ENCODE measurements at places on chromosomes 6 and 20. TPM values are rescaled to one million over a fixed set of nuclear protein-coding genes. Genes with fewer than 3 reads are reported as not detected.

GRCh38 chr20:62961310-62961783, 8.8 kb downstream of the SLC17A9 start:
- DNase-seq: no peak

DNA sequence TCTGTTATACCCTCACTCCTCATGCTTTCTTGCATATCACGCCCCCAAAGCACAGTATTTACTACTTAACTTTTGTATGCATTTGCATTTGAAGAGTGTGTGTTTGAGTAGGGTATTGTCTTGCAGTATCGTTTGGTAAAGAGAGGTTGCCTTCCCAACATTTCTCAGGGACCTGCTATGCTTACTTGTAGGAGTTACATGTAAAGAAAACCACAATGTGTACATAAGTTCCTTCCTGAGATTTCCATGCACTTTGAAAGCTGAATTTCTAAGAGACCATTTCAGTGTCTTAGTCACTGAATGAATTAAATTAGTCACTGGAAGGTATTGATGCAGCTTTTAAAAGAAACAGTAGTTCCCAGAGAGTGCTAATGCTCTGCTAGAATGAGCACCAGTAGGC, 159.3 kb upstream of the LAMA2 start:
- no peak for DNase-seq

DNA sequence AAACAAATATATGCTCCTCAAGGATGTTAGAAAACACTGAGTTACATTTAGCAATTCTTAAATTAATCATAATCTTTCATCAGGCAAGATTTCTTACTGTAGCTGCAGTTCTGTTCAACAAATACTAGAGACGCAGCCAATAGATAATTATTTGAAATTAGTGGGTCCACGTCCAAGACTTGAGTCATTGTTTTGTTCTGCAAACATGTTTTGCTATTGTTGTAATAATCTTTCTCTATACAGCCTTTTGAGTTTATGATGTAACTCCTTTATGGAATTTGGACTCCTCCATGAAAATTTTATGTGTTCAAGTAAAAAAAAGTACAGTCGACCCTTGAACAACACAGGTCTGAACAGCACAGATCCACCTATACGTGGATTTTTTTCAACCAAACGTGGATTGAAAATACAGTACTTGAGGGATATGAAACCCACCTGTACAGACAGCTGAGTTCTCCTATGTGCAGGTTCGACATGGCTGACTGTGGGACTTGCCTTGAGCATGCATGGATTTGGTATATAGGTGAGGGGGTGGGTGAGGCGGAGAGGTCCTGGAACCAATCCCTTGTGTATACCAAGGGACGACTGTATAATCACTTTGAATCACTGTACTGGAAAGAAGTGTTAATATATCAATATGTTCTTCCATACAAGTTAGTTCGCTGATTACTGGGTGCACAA, 41.3 kb upstream of the SLC22A16 start:
- DNase-seq: no peak

- no peak for DNase-seq
These were observed 23.6 kb downstream of the SLC35D3 start for GRCh38 chr6:136945711-136946121.

- no peak for DNase-seq
These were observed 25.1 kb upstream of the CCR6 start for GRCh38 chr6:167097770-167098169.

DNA sequence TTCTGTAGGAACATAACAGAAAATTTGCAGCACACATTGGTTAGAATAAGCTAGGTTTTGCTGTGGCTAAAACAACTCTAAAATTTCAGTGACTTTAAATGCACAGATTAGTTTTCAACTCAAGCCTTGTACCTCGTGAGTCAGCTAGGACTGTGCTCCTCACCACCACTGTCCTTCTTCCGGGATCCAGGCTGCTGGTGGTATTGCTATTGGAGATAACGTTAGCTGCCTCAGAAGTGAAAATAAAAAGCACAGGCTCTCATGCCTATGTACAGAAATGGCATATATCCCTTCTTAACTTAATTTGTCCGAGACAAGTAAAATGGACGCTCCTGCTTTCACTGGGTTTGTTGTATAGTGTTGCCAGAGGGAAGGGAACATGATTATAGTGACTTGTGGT, 931.1 kb upstream of the EYS start:
- DNase-seq: no peak

Gene GRM1
- not detected for total RNA-seq

- no peak for DNase-seq
These were observed 123.6 kb upstream of the SRSF6 start for GRCh38 chr20:43334080-43334479.

GRCh38 chr20:25549172-25549773, 36.1 kb downstream of the NINL start:
- DNase-seq: no peak

- no peak for DNase-seq
These were observed 342.4 kb upstream of the ARID1B start for GRCh38 chr6:156434795-156435190.

- DNase-seq: no peak
These were observed 159.1 kb upstream of the TOP1 start for GRCh38 chr20:40869218-40870147.

DNA sequence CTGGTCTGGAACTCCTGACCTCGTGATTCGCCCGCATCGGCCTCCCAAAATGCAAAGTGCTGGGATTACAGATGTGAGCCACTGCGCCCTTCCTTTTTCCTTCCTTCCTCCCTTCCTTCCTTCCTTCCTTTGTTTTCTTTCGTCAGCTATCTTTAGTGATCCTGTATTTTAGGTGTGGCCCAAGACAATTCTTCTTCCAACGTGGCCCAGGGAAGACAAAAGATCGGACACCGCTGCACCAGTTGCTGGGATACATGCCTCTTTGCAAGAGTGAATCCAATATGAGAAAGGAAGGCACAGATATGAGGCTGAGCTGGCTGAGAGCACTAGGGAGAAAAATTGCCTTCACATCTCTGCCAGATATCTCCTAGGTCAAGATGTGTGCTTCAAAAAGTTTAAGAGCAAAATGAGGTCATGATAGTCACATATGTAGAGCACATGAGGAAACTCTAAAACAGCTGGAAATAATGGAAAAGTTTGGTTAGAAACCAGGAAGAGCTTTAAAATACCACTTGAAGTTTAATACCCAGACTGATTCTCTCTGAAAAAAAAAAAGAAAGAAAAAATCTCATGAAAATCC, 41.8 kb downstream of the OR2B2 start:
- no peak for DNase-seq

- peak; percentile 90 for DNase-seq
These were observed at the start of gene TMEM242 for GRCh38 chr6:157323255-157323965. Gene TMEM242 (minus strand): TSS chr6:157323519. CDS start chr6:157323499, 20 bp downstream.

Gene POU3F2
- not detected for total RNA-seq

GRCh38 chr6:169778646-169779045, 27.2 kb downstream of the ERMARD start:
- no peak for DNase-seq

DNA sequence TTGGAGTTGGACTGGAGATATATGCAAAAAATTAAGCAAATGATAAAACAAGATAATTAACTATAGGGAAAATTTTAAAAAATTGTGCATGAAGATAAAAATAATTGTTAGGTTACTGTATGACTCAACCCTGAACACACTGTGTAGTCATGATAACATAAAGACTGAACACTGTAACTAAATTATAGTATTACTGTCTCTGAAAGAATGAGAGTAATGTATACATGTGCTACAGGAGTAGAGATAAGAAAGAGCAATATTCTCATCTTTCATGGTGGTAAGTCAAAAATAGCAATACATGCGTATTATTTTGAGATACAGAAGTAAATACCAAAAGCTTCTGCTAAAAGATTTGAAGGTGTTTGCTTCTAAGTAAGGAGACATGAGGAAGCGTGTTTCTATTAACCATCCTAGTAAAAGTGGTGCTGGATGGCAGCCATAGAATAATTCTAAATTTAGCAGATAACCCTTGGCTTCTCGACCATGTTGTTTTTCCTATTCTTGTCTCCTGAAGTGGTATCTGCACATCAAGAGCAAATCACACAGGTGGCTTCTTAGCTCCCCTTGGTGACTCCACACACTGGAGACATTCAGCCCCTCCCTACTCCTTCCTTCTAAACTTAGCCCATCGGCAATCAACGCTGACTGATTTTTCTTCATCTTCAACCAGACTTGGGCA, 390.6 kb upstream of the PLCB4 start:
- no peak for DNase-seq

GRCh38 chr6:44415873-44416502, 28.5 kb downstream of the CDC5L start:
- peak; percentile 38 for DNase-seq

Gene KCNQ2
- total RNA-seq: 0.07 TPM

GRCh38 chr20:45405571-45406259, 2.4 kb upstream of the DBNDD2 start:
- DNase-seq: peak; percentile 37

- no peak for DNase-seq
These were observed 9.9 kb downstream of the ADIG start for GRCh38 chr20:38590676-38591473.

Gene MATN4
- 0.17 TPM for total RNA-seq

DNA sequence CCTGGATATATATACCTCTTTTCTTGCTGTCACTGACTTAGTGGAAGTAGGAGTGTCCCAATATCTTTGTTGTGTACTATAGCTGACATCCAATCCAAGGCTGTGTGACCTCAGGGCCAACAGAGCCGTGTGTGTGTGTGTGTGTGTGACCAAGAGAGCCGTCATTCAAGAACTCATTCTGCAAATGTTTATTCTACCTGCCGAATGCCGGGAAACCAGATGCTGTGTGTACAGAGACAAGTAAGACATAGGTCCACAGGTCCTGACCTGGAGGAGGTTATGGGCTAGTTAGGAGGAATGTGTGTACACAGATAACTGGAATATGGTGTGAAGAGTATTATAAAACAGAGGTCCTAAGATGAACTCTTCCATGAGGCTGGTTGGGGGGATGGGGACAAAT, 190.0 kb downstream of the DHX35 start:
- no peak for DNase-seq

GRCh38 chr6:7587631-7588100, 2.3 kb upstream of the SNRNP48 start:
- DNase-seq: no peak

DNA sequence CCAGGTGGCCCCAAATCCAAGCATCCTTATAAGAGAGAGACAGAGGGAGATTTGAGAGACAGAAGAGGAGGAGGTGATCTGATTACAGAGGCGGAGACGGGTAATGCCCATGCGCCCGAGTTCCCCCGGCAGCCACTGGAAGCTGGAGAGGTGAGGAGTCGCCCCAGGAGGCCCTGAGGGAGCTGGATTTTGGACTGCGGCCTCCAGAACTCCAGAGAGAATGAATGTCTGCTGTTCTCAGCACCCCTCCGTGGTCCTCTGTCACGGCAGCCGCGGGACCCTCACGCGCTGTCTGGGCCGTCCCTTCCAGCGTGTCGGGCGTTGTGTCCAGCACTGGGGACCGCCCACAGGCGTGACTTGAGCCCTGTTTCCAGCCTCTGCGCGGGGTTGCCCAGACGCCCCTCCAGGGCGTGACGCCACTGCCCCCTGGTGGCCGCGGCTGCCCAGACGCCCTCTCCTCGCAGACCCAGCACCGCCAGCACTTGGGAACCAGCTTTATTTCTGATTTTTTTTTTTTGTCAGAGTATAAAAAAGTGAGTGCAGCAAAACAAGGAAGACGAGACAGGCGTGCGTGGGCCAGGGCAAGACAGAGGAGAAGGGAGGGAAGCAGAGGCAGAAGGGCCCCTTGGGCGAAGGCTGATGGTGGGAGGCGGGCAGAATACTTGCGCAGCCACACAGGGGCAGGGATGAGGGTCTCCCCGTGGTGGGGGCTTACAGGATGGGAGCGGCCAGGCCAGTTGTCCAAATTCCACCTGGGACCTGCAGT, 4.1 kb upstream of the ZNF512B start:
- DNase-seq: peak; percentile 98

DNA sequence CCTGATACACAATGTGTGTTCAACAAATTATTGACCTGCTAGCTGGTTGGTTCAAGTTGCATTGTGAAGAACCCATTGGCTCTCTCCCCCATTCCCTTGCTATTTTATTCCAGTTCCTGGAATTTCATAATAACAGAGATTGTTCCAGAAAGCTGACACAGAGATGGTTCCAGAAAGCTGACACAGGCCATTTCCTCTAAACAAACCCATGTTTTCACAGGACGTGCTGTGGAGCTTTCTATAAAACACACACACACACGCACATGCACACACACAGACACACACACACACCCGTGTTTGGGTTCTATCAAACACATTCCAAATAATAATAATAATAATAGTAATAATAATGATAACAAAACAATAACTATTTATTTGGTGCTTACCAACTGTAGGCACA, 259.1 kb downstream of the CLIC5 start:
- no peak for DNase-seq

DNA sequence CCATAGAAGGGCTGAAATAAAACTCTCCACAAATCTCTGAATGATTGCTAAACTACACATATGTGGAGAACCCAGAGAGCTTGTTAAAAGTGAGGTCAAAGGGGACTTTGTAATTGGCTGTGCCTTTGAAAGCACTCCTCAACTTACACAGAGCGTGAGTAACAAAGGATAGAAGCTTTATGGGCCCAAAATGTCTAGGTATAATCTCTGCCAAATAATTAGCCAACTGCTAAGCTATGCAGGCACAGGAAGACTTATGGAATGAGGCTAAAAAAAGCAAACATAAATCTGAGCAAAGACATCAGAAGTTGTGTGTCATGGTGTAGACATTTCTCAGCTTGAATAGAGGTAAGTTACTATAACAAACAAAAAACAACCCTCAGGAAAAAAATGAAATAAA, 23.3 kb upstream of the UST start:
- no peak for DNase-seq

Measured in Calu3 (cell line).